Endothelial cell of umbilical vein (primary cell): ENCODE measurements at places on chromosomes 13 and 19. TPM values are rescaled to one million over a fixed set of nuclear protein-coding genes. Genes with fewer than 3 reads are reported as not detected.

SIGLEC5 gene
- not detected in 2 replicates for total RNA-seq

DNA sequence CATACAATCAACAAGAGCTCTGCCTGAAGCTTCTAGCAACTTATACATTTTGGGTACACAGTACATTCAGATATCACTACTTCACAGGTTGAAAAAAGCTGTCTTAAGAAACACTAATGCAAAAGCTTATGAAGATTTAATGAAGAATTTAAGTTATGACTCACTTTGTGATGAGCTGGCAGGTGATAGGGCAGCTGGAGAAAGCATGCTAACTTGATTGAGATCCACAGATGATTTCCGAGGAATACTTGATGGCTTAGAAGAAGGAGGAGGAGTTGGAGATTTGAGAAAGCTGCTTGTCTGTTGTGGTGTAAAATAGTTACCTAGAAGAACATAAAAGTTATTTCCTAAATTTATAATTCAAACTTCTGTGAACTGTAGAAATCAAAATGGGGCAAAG, 23.3 kb downstream of the EXOSC8 start:
- DNase-seq: no peak

AMH gene
- 7.5 and 9.6 TPM in 2 replicates for total RNA-seq

GRCh38 chr19:12837225-12837624, 1.1 kb upstream of the MAST1 start:
- DNase-seq: no peak

DNA sequence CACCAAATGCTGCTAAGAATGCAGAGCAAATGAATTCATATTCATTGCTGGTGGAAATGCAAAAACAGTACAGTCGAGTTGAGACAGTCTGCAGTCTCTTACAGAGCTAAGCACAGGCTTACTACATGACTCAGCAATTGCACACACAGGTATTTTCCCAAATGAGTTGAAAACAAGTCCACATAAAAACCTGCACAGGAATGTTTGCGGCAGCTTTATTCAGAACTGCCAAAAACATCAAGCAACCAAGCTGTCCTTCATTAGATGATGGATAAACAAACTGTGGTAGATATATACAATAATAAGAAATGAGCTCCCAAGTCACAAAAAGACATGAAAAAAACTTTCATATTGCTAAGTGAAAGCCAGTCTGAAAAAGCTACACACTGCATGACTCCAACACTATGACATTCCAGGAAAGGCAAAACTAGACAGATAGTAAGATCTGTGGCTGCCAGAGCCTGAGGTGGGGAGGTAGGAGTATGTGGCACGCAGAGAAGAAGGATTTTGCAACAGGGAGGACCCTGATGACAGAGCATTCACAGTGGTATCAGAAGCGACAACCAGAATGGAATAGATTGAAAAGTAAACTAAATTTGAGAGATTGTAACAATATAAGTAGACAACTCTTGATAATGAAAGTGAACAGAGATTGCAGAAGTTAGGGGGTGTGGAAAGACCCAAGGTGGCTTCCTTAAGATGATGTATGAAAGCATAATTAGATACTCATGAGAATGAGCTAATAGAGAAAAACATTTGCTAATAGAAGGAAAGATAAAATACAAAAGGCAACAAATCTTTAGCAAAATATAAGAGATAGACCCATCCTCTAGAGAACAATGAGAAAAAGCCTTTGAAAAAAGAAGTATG, 52.7 kb downstream of the TSC22D1 start:
- peak; percentile 43 for DNase-seq

FXYD3 gene
- total RNA-seq: not detected in 2 replicates
